ENCODE measurements at places on chromosomes 1 and 21.

DNA sequence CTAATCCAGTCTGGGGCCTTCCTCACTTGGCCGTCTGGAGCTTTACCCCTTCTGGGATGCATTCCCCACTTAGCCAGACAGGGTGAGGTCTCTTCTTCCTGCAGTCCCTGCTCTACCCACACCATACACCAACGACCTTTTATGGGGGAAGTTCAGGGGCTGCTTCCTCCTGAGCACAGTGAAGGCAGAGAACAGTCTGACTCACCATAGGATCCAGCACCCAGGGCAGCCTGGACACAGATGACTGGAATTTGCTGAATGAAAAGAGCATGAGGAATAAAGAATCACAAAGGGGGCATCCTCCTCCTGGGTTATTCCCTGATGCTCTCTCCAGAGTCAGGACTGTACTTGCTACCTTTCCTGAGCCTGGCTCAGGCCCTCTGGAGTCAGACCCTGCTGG is 4.6 kb upstream of the FOXE3 start:
- no peak for DNase-seq

DNA sequence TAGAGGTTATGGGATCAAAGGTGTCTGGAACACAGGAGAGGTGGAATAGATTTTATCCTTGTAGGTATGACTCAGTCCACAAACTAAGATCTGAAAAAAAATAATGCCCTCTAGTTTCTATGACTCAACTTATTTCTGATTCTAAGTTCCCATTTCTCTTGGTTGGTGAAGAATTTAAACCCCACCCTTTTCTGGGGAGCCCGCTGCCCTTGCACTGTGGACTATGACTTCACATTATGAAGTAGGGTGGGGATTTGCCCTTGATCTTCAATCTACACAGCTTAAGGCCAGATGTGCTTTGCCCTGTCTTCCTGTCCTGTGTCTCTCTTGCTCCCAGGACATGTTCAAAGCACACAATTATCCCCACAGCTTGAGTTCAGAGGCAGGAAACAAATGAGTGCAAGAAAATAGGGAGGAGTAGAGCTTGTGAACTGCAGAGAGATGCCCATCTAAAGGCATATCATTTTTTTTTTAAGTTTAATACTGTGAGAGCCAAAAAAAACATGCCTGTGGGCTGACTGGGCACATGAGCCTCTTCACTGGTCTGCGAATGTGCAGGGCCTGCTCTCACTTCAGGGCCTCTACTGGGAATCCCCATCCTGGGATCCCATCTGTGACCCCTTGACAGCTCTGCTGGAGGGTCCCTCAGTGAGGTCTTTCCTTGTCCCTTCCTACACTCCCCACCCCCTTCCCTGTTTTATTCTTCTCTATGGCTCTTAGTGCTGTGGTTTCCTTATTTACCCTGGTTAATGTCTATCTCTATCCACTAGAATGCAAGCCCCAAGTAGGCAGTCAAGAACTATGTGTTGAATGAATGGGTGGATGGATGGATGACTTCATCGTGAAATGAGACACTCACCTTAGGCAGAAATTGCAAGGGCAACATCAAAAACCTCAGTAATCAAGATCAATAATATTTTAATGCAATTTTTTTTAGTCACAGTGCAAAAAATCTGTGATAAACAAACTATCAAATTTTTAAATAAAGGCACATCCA is 61.5 kb downstream of the CD58 start:
- no peak for DNase-seq

- DNase-seq = no peak
These were observed 14.1 kb downstream of the DYRK3 start for GRCh38 chr1:206649261-206649921.

DNA sequence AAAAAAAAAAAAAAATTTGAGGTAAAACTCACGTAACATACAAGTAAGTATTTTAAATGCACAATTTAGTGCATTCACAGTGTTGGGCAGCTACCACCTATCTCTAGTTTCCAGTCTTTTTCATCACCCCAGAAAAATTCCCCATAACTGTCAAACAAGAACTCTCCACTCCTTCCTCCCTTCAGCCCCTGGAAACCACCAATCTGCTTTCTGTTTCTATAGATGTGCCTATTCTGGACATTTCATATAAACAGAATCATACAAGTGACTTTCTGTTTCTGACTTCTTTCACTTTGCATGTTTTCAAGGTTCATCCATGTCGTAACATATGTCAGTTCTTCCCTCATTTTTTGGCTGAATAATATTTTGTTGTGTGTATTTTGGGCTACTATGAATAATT is 24.9 kb upstream of the ETS2 start:
- DNase-seq = no peak

GRCh38 chr1:147414505-147415163 is 126.7 kb upstream of the BCL9 start:
- no peak for DNase-seq

GRCh38 chr1:241747992-241748391 is 95.9 kb downstream of the WDR64 start:
- no peak for DNase-seq

DNA sequence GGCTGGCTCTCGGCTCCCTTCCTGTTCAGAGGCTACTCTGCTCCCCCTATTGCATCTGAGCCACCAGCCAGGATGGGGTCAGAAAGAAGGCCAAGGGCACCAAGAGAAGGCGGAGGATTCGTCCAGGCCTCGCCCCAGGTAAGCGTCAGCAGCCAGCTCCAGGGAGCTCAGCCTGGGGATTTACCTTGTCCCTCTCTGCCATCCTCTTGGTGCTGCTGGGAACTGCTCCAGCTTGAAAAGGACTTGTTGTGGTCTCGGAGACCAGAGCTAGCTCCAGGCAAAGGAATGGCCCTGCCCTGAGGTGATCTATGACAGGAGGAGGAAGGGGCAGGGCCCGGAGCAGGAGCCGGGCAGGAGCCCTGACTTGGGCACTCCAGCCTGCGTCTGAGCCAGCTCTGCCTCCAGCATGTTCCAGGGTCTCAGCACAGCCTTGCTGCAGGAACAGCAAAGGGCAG is 113.7 kb upstream of the IFFO2 start:
- no peak for DNase-seq

DNA sequence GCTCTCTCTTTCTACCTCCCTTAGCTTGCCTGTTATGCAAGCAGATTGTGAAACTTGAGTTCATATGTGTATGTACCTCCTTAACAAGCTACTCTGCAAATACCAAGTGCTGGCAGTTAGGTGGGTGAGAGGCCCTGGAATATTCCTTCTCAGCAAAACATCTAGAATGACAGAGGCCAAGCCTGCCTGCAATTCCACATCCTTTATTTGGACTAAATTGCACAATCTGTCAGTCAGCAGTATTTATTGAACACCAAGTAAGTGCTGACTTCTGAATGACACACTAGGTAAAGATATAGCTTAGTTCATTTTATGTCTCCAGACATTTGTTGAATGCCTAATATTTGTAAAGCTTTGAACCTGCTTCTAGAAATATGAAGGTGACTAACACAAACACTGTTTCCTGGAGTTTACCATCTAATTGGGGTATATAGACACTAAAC is 87.5 kb downstream of the RGL1 start:
- DNase-seq = no peak

DNA sequence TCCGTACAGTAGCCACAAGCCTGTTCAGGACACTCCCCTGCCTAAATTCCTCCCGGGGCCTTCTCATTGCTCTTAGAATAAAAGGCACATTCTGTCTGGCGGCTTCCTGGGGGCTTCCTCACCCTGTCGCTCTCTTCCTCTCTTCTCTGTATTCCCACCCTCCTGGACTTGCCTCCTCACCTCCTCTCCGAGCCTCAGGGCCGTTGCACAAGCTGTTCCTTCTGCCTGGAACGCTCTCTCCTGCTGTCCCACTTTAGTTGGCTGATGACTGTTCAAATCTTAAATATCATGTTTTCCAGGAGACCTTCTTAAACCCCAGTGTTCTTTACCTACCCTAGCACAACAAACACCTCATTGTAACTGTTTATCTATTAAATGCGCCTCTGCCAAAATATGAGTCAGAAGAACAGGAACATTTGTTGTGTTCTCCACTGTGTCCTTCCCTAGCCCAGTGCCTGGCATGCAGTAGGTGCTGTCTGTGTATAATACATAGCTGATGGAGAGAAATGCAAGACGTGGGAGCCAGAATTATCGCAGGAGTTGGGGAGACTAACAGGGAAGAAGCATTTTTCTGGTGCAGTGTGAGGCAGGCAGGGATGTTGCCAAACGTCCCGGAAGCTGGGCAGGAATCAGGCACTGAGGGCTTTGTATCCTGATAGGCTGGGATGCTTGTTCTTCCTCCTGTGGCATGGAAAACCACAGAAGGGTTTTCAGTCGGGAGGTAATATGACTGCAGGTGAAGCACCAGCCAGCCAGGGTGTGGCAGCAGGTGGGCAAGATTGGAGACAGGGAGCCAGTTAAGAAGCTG is 24.1 kb upstream of the THRAP3 start:
- no peak for DNase-seq

- DNase-seq = no peak
These were observed 11.4 kb downstream of the DESI2 start for GRCh38 chr1:244664353-244664752.

- no peak for DNase-seq
These were observed 135.5 kb downstream of the TNFSF18 start for GRCh38 chr1:172915271-172915670.

DNA sequence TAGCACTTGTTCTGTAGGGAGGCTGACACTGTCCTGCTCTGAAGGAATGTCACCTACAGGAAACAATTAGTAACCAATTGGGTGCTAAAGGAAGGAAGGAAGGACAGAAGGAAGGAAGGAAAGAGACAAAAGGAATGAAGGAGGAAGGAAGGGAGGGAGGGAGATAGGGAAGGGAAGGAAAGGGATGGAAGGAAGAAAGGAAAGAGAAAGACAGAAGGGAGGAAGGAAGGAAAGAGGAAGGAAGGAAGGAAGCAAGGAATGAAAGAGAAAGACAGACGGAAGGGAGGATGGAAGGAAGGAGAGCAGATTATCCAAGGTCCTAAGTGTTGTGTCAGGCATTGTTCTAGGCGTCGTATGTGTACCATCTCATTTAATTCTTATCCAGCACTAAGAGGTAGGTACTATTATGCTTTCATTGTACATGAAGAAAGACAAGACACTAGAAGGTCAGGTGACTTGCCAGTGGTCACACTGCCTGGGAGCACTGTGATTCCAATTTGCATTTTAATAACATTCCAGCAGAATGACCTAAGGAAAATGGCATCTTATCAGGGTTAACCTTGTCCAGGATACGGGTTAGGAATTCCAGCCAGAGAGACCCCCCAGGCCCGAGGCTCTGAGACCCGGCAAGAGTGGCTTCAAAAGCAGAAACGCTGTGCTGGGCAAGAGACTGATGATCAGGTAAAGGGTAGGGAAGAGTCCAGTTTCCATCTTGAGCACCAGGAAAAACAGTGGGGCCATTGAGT is 29.6 kb downstream of the CLIC6 start:
- DNase-seq = no peak

DNA sequence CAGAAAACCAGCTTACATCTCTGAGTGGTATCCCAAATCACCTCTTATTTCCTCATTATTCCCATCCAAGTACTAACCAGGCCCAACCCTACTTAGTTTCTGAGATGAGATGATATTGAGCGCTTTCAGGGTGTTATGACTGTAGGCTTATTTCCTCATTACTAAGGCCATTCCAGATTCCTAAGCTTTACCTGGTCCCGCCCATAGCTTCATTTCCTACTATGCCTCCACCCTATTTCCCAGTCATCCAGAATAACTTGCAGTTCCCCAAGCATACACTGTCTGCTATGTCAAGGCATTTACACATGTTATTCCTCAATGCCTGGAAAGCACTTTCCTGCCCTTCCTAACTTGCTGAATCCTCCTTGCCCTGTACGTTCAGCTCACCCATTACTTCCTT is 79.3 kb upstream of the SPAG17 start:
- DNase-seq = no peak

DNA sequence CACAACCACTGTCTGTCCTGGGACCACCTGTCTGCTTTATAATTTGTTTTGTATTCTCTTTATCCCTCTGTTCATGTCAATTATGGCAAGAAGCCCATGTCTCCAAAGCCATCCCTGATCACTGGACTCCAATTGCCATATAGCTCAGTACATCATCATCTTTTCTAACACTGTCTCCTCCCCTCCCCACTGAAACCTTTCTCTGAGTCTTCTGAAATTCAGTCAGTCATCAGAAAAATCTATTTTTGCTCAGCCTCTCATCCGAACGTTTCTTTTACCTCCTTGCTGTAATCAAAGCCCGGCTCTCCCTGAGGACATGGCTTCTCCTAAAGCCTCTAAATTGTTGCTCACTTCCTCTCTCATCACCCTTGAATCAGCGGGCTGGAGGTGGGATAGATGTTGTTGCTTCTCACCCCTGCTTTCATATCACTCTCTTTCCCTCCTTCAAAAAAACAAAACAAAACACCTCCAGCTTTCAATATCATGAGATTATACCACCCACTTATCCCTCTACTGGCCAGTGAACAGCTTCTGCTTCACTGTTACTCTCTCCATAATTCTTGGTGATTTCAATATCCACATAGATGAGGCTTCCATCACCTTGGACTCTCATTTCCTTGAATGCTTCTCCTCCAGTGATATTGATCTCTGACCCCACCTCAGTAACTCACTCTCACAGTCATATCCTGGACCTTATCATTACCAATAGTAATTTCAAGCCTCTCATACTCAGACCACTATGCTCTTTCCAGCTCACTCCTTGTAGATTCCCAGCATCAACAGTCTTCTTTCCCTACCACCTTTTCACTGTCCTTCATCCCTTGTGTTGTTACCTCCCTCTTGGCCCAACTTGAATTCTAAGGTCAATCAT is 27.8 kb downstream of the RAB3B start:
- DNase-seq = no peak

- no peak for DNase-seq
These were observed 112.1 kb downstream of the HLCS start for GRCh38 chr21:36854391-36854790.

DNA sequence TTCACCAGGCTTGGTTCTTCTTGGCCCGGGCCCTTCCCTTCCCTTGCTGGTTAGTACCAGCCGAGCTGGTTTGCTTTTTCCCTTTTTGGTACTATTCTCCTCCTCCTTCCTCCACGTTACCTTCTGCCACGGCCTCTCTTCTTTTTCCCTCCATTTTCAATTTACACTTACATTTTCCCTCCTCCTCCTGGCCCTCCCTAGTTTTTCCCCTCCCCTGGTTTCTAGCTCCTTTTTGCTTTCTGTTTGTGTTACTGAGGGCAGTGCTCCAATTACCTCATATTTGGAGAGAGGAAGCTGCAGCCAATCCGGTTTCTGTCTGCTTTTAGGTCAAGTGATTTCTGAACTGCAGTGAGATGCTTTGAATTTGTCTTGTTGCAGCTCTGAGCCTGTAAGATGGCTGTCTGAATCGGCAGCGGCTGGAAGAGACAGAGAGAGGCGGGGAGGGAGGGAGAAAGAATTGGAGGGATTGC is 63.7 kb downstream of the MACF1 start:
- DNase-seq = no peak

DNA sequence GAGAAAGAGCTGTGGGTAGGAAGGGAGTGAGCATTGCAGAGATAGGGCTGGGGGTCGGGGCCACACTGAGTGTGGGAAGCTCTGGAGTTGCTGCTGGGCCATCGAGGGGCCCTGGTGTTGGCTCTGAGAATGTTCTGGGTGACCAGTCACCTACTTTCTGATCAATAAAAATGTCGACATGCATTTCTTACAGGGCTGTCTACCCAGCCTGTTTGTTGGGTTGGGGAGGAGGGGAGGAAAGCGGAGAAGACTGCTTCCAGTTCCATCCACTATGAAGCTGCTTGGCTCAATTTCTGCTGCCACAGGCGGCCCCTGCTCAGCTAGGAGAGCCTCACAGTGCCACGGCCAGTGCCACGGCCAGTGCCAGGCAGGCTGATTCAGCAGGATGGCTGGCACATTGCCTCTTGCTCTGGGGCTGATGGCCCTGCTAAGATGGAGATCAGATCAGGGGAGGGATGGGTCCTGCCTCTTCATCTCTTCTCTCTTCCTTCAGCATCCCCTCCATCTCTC is 3.0 kb upstream of the PADI3 start:
- DNase-seq = no peak

GRCh38 chr1:50497007-50497406 is 73.8 kb upstream of the DMRTA2 start:
- no peak for DNase-seq
